ENCODE measurements at places on chromosomes 12 and 14. TPM values are rescaled to one million over a fixed set of nuclear protein-coding genes. Genes with fewer than 3 reads are reported as not detected.

The MYH7 gene
- total RNA-seq = not detected

The FLRT2 gene
- total RNA-seq = 216 TPM

The LMO3 gene
- total RNA-seq = not detected

The MGST1 gene
- total RNA-seq = 13.6 TPM

The TMEM229B gene
- total RNA-seq = 1.4 TPM

The AKAP6 gene
- 0.51 TPM for total RNA-seq

The LRRC74A gene
- not detected for total RNA-seq

The RDH11 gene
- 91.9 TPM for total RNA-seq

The AICDA gene
- not detected for total RNA-seq

The OAS2 gene
- 8.4 TPM for total RNA-seq

The DUSP16 gene
- 9.2 TPM for total RNA-seq

The C12orf60 gene
- total RNA-seq = 2.0 TPM

The RNF212B gene
- total RNA-seq = not detected

The GPRC5D gene
- not detected for total RNA-seq

The PRIMA1 gene
- not detected for total RNA-seq

The DHH gene
- total RNA-seq = 1.2 TPM

The RAB5B gene
- 44.8 TPM for total RNA-seq

The TAS2R43 gene
- total RNA-seq = 2.1 TPM

The B4GALNT1 gene
- total RNA-seq = 0.14 TPM

The LTB4R gene
- 3.6 TPM for total RNA-seq

The P2RX2 gene
- 0.17 TPM for total RNA-seq

The MYO1H gene
- total RNA-seq = not detected

The SIX1 gene
- total RNA-seq = 0.17 TPM

The FSCB gene
- not detected for total RNA-seq

The CCDC196 gene
- total RNA-seq = not detected
